ENCODE measurements at places on chromosomes 7 and 10. TPM values are rescaled to one million over a fixed set of nuclear protein-coding genes. Genes with fewer than 3 reads are reported as not detected.

GRCh38 chr7:138324941-138325340, 135.1 kb upstream of the TRIM24 start:
- no peak for DNase-seq

DNA sequence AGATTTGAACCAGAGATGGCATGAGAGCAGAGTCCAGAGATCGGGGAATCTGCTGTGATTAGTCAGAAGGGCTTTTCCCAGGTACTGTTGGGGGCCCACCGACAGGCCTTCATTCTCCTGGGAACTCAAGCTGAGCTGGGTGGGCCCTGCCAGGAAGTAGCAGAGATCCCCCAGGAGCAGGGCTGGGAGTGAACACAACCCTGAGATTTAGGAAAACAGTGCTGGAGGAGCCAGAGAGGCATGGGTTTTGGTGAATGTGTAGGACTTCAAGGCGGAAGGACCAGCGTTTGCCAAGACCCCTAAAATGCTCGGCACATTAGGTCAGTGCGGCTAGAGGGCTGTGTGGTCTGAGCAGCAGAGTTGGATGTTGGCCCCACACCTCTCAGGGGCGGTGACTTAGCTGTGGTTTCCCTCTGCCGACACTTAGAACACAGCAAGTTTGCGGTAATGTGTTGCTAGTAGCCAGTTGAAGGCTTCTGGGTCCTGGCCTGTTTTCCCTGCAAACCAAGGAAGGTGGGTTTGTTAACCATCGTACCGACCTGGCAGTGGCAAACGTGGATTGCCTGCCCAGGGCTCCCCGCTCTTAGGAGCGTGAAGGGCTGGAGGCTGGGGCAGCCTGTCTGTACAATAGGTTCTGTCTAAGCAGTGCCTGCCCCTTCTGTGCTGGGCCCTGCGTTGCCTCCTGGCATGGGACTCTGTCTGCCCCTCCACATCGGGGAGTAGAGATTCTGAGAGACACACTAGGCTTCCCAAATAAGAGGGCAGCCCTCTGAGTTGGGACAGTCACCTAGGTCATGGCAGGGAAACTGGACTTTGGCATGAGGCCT, 14.0 kb downstream of the NACAD start:
- DNase-seq = no peak

GRCh38 chr7:133560900-133561299, 308.0 kb downstream of the EXOC4 start:
- DNase-seq = no peak

- no peak for DNase-seq
Measured at GRCh38 chr10:92091965-92092364, 168.4 kb downstream of the BTAF1 start.

- no peak for DNase-seq
Measured at GRCh38 chr10:124075231-124075955, 18.0 kb downstream of the CHST15 start.

DNA sequence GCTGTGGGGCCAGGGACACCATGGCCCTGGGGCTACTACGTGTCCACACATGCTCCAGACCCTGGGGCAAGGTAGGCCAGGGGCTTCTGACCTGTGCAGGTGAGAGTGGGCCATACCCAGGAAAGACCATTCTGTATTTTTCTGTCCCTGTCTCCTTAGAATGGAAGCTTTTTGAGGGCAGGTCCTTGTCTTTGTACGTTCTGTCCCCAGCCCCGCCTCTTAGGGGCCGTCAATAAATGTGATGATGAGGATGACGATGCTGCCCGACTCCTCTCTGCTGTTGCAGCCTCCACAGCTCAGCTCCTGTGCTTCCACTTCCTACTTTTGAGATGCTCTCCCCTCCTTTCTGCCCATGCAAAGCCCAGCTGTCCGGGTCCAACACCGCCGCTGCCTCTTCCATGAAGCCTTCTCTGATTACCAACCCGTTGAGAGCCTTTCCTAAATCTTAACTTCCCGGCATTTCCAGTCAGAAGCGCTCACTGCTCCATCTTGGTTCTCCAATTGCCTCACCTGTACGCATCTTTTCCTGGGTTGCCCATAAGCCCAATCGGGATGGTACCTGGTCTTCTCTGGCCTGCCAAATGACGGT, 4.3 kb downstream of the VPS37D start:
- DNase-seq = no peak

DNA sequence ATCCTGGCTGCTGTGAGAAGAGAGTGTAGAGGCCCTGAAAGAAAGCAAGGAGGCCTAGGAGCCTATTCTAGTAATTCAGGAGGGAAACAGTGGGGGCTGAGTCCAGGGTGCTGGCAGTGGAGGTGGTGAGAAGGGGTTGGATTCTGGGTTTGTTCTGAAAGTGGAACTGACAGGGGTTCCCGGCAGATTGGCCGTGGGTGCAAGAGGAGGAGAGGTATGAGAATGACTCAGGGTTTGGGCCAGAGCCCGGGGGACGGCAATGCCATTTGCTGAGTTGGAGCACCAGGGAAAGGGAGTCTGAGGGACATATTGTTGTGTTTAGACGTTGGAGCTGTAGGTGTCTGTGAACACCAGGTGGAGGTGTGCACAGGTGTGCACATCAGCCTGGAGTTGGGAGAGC, 38.5 kb downstream of the NPTX2 start:
- DNase-seq = no peak

DNA sequence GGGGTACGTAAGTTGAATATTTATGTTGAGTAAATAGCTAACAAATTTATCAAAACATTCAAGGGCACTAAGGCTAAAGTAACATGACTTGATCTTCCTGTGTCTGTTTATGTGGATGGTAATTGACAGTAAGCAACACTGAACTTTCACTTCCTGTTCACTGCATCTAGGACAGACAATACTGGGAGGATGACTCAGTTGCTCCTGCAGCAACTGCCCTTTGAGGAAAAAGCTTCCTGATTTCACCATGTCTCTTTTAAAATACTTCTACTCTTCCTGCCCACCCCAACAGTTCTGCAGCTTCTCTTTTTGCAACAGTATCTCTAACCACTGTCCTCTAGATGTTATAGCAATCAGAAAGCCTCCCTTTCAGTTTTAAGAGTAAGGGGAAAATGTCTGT, 76.6 kb upstream of the HGF start:
- no peak for DNase-seq

- no peak for DNase-seq
Measured at GRCh38 chr10:85926986-85927385, 439.6 kb downstream of the GRID1 start.

DNA sequence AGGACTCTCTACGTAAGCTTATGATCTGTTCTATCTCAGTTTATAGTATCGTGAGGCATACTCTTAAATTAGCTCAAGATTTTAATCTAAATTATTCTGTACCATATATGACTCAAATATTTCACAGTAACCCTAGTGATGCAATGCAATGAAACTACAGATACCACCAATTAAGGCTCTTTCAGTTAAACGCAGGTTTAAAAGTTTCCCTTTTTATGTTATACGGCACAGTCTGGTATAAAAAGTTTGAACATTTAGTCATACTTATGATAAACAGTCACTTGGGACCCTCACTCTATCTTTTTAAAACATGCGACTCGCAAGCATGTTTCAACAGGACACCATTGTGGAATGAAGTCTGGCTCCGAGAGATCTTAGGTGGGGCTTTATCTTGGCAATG, 107.2 kb downstream of the CDK6 start:
- DNase-seq = no peak

GRCh38 chr7:3544202-3544601, 243.2 kb downstream of the SDK1 start:
- no peak for DNase-seq

DNA sequence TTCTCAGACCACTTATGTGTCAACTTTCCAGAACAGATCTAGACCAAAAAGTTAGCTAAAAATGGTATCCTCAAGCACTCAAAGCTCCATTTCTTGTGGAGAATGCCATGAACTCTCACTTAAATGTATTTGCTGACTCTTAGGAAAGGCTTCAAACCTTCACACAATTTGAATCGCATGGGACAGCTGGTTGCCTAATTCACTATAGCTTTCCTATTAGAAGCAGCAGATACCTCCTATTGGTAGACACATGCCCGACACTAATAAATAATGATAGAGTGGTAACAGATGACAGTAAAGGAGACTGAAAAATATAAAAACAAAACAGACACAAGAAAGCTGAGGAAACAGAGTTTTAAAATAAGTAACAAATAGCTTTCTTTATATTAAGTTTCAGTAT, 818.5 kb downstream of the XPNPEP1 start:
- DNase-seq = no peak

DNA sequence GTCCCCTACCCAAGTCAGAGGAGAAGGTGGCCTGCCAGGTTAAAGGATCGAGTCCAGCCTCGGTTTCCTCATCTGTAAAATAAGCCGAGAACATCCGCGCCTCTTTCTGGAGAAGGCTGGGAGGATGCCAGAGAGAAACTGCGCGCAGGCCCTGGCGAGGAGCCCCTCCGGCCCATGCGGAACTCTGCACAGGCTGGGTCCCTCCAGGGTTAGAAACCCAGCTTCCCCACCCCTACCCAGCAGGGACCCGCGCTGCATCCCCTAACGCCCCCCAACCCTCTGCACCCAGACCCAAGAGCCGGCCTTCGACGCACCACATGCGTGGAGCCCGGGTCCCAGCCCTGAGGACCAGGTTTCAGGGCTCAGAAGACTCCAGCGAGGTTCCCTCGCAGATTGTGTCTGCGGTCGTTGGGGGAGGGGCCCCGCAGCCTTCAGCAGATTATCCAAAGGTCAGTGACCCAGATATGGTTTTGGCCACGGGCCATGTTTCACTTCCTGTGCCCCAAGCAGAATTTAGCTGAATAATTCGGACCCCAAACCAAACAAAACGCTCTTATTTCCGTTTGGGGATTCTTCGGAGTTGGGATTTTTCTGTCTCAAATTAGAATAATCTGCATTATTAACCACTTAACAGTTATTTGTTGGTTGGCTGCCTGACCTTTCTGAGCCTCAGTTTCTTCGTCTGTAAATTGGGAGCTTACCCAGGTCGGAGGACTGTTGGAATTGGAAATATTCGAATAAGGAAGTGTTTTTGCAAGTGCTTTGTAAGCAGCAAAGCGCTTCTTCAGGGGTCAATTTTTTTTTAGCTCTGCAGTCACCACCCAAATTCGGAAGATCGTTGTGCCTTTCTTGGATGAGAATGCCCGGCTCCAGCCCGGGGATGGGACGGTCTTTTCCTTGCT, 167.7 kb downstream of the UBE2H start:
- DNase-seq = no peak

DNA sequence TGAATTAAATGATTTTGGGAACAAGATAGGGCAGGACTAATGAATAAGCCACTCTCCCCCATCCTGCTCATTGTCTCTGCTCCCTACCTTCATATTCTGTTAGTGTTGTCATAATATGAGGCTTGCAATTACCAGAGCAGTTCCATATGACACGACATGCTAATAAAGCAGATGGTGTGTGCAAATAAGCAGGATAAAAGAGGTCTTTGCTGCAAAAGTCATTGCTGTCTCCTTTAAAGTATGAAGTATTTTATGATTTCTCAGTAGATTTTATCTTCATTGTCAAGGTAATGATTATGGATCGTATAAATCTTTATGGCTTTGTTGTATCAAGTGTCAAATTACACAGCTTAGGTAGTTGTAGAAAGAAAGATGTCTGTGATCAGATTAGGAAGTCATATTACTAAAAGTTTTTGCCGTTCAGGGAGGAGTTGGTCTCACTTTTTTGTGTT, 114.8 kb downstream of the SDK1 start:
- DNase-seq = no peak

Gene VWA2
- polyA plus RNA-seq = 1.9 TPM

Gene ABCA13
- polyA plus RNA-seq = 0.94 TPM

Gene SPDYE2
- polyA plus RNA-seq = 2.8 TPM

Gene JCAD
- 31.8 TPM for polyA plus RNA-seq

Gene ZNF488
- polyA plus RNA-seq = 6.4 TPM

Gene TMEM139
- polyA plus RNA-seq = 58.5 TPM
